Activated T-helper 1 cell treated with anti-CD3 and anti-CD28 coated beads, Interleukin-12 subunit alpha, Interleukin-12 subunit beta, Interleukin-2, Interleukin-4 antibody, amounts not matched to agents 30 ng/mL and 10 ng/mL and 1 ng/mL, durations not matched to agents 14 hours and 24 hours and 36 hours (primary cell): ENCODE measurements at places on chromosomes 5 and 9. TPM values are rescaled to one million over a fixed set of nuclear protein-coding genes. Genes with fewer than 3 reads are reported as not detected.

DNA sequence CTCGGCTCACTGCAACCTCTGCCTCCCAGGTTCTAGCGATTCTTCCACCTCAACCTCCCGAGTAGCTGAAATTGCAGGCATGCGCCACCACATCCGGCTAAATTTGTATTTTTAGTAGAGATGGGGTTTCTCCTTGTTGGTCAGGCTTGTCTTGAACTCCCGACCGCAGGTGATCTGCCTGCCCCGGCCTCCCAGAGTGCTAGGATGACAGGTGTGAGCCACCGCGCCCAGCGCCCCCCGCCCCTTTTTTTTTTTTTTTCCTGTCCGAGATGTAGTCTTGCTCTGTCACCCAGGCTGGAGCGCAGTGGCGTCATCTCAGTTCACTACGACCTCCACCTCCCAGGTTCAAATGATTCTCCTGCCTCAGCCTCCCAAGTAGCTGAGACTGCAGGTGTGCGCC, 6.6 kb downstream of the ATP6V1G1 start:
- no peak overlapping the region for H3K27ac ChIP-seq
- peaks cover 52% of the 10 kb centered on the region for H3K36me3 ChIP-seq
- DNase-seq = no peak
- H3K27me3 ChIP-seq = no peaks in the 10 kb centered on the region
- H3K4me1 ChIP-seq = peaks cover 50% of the 10 kb centered on the region

GRCh38 chr5:1555808-1556731, 32.3 kb upstream of the LPCAT1 start:
- H3K36me3 ChIP-seq = no peaks in the 10 kb centered on the region
- no peak overlapping the region for H3K27ac ChIP-seq
- H3K4me1 ChIP-seq = no peaks in the 10 kb centered on the region
- DNase-seq = no peak

DNA sequence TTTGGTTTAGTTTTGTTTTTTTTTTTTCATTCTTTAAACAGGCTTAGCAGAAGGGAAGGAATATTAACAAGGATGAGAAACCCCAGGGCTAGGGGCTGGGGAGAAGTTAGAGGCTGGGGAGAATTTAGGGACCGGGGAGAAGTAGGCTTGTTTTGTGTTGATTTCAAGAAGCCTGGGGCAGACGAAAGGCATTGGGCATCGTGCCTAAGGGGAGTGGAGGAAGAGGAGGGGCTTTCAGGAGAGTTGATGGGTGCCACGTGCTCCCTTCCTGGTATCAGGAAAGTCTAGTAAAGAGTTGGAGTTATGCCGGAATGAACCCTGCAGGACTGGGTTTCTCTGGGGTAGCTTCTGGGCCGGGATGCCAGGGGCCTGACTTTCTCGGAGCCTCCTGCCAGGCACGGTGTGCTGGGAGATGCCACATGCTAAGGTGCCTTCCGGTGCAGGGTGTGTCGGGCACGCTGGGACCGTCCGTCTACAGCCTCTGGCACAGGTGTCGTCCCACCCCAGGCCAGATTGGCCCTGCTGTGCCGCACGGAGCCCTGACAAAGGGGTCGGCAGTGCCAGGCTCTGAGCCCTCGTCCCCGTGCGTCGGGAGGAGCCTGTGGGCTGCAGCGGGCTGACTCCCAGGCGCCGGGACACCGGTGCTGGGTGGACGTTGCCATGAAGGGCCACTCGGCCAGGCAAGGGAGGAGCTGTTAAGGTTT, 159.9 kb downstream of the OLFM1 start:
- DNase-seq = no peak
- no peak overlapping the region for H3K4me3 ChIP-seq
- H3K4me1 ChIP-seq = no peaks in the 10 kb centered on the region
- H3K27ac ChIP-seq = no peak overlapping the region
- no peaks in the 10 kb centered on the region for H3K27me3 ChIP-seq

GRCh38 chr9:80078826-80079225, 507.1 kb downstream of the TLE4 start:
- no peaks in the 10 kb centered on the region for H3K27me3 ChIP-seq
- H3K4me1 ChIP-seq = no peaks in the 10 kb centered on the region
- no peaks in the 10 kb centered on the region for H3K36me3 ChIP-seq
- H3K4me3 ChIP-seq = no peak overlapping the region
- no peak for DNase-seq

GRCh38 chr5:142982821-142983200, 212.6 kb downstream of the ARHGAP26 start:
- DNase-seq = no peak
- no peak overlapping the region for H3K4me3 ChIP-seq
- H3K27me3 ChIP-seq = no peaks in the 10 kb centered on the region
- peaks cover 64% of the 10 kb centered on the region for H3K4me1 ChIP-seq
- H3K36me3 ChIP-seq = peaks cover 11% of the 10 kb centered on the region

- peaks cover 8% of the 10 kb centered on the region for H3K27me3 ChIP-seq
- peaks cover 13% of the 10 kb centered on the region for H3K4me1 ChIP-seq
- H3K36me3 ChIP-seq = peaks cover 3% of the 10 kb centered on the region
- H3K4me3 ChIP-seq = no peak overlapping the region
- no peak overlapping the region for H3K27ac ChIP-seq
- DNase-seq = no peak
Measured at GRCh38 chr5:54807421-54807820, 178.0 kb downstream of the ESM1 start.

DNA sequence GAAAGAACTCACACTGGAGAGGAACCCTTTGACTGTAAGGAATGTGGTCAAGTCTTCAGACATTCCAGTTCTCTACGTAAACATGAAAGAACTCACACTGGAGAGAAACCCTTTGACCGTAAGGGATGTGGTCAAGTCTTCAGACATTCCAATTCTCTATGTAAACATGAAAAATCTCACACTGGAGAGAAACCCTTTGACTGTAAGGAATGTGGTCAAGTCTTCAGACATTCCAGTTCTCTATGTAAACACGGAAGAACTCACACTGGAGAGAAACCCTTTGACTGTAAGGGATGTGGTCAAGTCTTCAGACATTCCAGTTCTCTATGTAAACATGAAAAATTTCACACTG, 32.6 kb downstream of the MAPK9 start:
- H3K27ac ChIP-seq = no peak overlapping the region
- no peaks in the 10 kb centered on the region for H3K27me3 ChIP-seq
- peaks cover 70% of the 10 kb centered on the region for H3K36me3 ChIP-seq
- DNase-seq = no peak

GRCh38 chr9:135960411-135961276, 529 bp downstream of the UBAC1 start:
- peaks cover 8% of the 10 kb centered on the region for H3K27me3 ChIP-seq
- H3K27ac ChIP-seq = peak overlapping the region; percentile 82
- H3K36me3 ChIP-seq = no peaks in the 10 kb centered on the region
- H3K4me3 ChIP-seq = peak overlapping the region; percentile 87
- no peak for DNase-seq

DNA sequence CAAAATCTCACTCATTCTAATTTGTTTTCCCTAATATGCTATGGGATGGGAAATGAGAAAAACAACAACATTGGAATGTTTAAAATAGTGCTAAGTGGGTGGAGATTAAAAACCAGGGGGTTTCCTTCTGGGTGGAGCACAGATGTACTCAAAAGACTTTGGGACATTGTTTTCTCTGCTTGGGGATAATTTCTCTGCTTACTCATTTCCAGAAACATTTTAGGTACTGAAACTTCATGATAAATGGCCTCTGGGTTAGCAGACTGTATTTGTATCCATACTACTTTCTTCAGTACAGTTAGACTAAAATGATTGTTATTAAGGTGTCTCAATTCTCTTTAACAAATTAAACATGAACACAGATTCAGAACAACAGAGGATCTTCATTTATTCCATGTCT, 17.4 kb downstream of the ELOVL7 start:
- H3K27ac ChIP-seq = no peak overlapping the region
- no peaks in the 10 kb centered on the region for H3K36me3 ChIP-seq
- H3K27me3 ChIP-seq = no peaks in the 10 kb centered on the region
- no peak for DNase-seq

- no peak overlapping the region for H3K27ac ChIP-seq
- H3K4me1 ChIP-seq = peaks cover 16% of the 10 kb centered on the region
- DNase-seq = no peak
Measured at GRCh38 chr9:16029796-16030363, 477.0 kb downstream of the CCDC171 start.

DNA sequence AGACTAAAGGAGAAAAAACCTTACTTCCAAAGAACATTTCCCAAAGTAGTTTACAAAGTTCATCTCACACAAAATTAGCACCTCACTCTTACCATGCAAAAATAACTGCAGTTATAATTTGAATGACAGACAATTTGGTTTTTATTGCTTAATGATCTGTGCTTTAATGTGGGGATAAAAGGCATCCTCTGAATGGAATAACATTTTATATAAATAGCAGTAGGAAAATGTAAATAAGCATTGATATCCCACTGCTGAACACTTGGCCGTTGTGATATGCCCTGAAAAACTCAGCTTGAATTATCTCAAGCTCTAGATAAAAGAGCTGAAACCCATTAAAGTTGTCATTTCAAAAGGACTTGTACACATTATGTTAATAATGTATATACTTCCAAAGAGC, 93.2 kb downstream of the OSMR start:
- peaks cover 15% of the 10 kb centered on the region for H3K36me3 ChIP-seq
- no peak overlapping the region for H3K27ac ChIP-seq

DNA sequence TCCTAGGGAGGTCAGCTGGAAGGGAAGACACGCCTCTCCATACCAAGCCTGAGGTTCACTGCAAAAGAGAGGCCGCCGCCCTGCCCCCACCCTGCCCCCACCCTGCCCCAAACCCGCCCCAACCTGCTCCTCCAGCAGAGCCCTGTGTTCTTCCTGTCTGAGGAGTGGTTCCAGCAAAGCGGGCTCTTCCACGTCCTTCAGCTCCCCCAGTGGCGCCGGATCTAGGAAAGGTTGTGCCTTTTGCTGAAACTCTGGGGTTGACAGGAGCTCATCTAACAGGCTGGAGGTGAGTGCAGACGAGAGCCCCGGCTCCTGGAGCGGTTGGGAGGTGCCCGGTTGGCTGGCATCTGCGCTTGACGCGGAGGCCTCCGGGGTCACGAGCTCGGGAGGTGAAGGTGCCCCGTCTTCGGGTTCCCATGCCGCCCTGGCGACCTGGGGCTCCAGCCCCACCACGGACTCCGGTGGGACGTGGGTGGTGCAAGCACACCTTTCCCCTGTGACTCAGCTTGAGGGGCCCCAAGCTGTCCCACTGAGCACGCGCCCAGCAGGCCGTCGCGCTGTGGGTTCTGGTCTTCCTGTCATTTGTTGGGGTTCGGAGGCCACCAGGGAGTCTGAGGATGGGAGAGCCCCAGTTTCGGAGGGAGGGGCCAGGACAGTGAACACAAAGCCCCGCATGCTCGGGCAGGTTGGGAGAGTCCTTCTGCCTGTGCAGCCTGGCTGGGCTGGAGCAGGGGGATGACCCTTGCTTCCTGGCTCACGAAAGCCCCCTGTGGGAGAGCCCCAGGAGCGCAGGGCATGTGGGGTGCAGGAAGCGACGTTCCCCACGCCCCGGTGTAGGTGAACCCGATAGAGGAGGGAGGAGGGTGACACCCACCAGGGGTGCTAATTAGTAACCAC, 1467.1 kb downstream of the FOXD4L5 start:
- H3K36me3 ChIP-seq = peaks cover 4% of the 10 kb centered on the region
- H3K27ac ChIP-seq = peak overlapping the region; percentile 82
- H3K4me1 ChIP-seq = peaks cover 19% of the 10 kb centered on the region
- H3K27me3 ChIP-seq = peaks cover 14% of the 10 kb centered on the region
- peak; percentile 66 for DNase-seq
- H3K4me3 ChIP-seq = peak overlapping the region; percentile 85

DNA sequence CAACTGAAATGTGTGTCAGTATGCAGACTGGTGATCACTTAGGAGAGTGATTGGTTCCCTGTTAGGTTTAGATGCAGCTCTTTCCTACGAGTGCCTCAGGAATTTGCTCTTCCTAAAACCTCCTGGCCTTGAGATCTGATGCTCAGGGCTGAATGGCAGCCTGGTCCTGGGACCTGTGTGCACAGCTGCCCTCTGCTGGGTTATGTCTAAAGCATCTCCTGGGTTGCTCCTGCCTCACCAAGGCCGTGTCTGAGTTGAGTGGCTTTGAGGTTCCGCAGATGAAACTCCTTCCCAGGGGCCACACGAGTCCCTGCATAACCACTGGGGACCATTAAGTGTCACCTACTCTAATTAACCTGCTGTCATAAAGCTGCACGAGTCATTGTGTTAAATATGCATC, 59.5 kb downstream of the MVB12B start:
- peaks cover 19% of the 10 kb centered on the region for H3K4me1 ChIP-seq
- H3K27me3 ChIP-seq = peaks cover 7% of the 10 kb centered on the region
- H3K27ac ChIP-seq = no peak overlapping the region
- peaks cover 3% of the 10 kb centered on the region for H3K36me3 ChIP-seq
- no peak for DNase-seq

DNA sequence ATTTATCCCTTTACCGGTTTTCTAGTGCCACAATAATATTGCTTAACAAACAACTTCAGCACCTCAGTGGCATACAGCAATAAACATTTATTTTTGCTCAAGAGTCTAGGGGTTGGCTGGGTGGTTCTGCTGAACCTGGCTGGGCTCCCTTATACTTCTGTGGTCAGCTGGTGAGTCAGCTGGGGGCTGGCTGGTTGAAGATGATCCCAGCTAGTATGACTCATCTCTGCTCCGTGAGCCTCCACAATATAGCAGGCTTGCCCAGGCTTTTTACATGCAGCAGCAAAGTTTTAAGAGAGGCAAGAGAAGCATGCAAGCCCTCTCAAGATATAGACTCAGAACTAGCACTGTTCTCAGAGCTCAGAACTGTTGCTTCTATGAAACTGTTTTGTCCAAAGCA, 523.5 kb upstream of the CLINT1 start:
- H3K4me3 ChIP-seq = no peak overlapping the region
- DNase-seq = peak; percentile 11
- H3K27ac ChIP-seq = no peak overlapping the region
- no peaks in the 10 kb centered on the region for H3K4me1 ChIP-seq

GRCh38 chr9:91174772-91175171, 186.9 kb downstream of the AUH start:
- no peaks in the 10 kb centered on the region for H3K27me3 ChIP-seq
- no peak for DNase-seq
- H3K27ac ChIP-seq = peak overlapping the region; percentile 92
- peak overlapping the region; percentile 51 for H3K4me3 ChIP-seq
- peaks cover 70% of the 10 kb centered on the region for H3K4me1 ChIP-seq

GRCh38 chr5:127396490-127397155, 106.0 kb downstream of the MEGF10 start:
- H3K27ac ChIP-seq = no peak overlapping the region
- no peaks in the 10 kb centered on the region for H3K4me1 ChIP-seq
- peaks cover 13% of the 10 kb centered on the region for H3K27me3 ChIP-seq

The UBE2D2 gene
- 251 and 265 TPM in 2 replicates for total RNA-seq

The CDK9 gene
- 97.3 and 105 TPM in 2 replicates for total RNA-seq

The ANKRD33B gene
- 21.4 and 21.5 TPM in 2 replicates for total RNA-seq

The IL17B gene
- not detected in 2 replicates for total RNA-seq

The GABRG2 gene
- not detected in 2 replicates for total RNA-seq

The TMEM174 gene
- not detected in 2 replicates for total RNA-seq

The BTNL9 gene
- not detected in 2 replicates for total RNA-seq

The ANKS6 gene
- 10.6 and 11.1 TPM in 2 replicates for total RNA-seq
